ENCODE measurements at places on chromosomes 5 and 9.

DNA sequence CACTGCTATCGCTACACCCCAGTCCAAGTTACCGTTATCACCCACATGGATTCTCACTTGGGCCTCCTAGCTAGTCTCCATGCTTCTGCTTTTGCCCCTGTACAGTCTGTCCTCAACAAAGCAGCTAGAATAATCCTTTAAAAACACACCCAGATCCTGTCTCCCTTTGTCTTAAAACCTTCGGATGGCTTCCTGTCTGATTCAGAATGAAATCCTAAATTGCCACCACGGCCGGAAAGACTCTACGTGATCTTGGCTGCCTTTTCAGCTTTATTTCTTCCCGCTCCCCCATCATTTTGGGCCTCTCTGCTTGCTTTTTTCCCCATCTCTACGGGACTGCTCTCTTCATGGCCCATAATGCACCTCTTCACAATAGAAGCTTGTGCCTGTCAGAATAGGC lies 33.4 kb downstream of the GDNF start:
- DNase-seq = no peak

DNA sequence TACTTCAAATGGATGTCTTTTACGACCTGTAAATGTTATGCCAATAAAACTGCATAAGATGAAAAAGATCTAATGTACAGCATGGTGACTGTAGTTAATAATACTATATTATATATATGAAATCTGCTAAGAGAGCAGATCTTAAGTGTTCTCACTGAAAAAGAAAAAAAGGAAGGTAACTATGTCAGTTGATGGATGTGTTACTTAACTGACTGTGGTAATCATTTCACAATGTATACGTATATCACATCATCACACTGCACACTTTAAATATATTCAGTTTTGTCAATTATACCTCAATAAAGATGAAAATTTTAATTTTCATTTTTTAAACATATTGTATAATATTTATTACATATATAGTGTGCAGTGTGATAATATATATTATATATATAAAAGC lies 31.9 kb downstream of the THBS4 start:
- no peak for DNase-seq

DNA sequence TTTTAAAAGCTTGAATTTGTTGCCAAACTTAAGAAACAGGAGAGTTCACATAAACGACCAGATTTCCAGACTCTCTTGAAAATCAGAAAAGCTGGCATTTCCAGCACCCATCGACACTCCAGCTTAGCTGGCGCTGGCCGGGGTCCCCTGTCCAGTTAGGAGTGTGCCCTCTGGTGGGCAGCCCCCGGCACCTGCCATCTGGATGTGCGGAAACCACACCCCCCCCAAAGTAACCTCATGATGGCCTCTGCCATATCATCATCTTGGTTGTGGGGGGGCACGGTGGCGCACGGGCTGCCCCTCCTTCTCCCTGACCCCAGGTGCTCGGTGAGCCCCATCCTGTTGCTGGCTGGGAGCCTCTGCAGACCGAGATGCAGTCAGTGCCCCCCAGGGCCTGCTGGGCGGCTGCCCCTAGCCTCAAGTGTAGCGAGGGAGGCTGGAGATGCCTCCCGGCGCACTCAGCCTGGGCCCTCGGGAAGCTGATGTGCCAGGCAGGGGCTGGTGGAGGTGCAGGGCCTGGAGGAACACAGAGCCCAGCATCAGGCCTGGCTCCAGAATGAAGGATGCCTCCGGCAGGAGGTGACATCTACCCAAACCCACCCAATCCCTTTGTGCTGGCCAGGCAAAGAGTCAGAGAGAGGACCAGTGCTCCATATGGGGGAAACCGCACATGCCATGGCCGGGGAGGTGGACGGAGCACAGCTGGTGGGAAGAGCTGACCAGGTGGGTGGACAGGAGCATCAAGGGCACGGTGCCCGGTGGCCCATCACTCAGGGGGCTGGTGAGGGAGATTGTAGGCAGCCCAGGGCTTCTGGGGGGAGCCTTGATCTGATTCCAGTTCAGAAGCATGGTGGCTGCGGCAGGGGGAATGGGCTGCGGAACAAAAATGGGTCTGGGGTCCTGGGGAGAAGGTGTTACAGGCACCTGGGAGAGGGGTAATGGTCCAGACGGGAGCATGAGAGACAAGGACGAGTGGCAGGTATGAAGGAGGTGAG lies 70.6 kb downstream of the ADAMTS2 start:
- no peak for DNase-seq

GRCh38 chr5:125578551-125578950 lies 832.1 kb upstream of the ZNF608 start:
- DNase-seq = no peak

- DNase-seq = no peak
Measured at GRCh38 chr9:7762600-7762999, 37.0 kb downstream of the DMAC1 start.
